Naive thymus-derived CD8-positive, alpha-beta T cell (primary cell): ENCODE measurements at places on chromosomes 12 and 14. TPM values are rescaled to one million over a fixed set of nuclear protein-coding genes. Genes with fewer than 3 reads are reported as not detected.

- no peak for DNase-seq
Observed at GRCh38 chr12:79317179-79317847, 373.5 kb downstream of the PAWR start.

MGST1 gene
- not detected for total RNA-seq

- no peak for DNase-seq
Observed at GRCh38 chr14:46137786-46138185, 513.8 kb downstream of the RPL10L start.

DNA sequence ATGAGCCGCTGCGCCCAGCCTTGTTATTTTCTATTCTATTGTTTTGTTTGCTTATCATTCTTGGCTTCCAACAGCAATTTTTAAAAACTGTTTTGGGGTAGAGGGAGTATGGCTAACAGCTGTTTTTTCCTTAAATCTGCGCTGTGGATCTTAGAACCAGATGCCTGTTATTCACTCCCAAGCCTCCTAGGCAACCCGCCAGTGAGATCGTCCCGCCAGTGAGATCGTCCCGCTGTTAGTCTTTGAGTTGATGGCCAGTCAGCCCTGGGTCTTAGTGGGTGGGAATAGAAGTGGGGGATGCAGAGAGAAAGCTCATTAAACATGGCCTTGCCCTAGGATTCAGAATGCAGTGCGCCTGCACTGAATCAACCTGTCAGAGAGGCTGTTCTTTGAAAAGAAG lies 67.3 kb upstream of the BICD1 start:
- DNase-seq: no peak

RTL1 gene
- total RNA-seq: not detected

NPC2 gene
- 40.9 TPM for total RNA-seq

DNA sequence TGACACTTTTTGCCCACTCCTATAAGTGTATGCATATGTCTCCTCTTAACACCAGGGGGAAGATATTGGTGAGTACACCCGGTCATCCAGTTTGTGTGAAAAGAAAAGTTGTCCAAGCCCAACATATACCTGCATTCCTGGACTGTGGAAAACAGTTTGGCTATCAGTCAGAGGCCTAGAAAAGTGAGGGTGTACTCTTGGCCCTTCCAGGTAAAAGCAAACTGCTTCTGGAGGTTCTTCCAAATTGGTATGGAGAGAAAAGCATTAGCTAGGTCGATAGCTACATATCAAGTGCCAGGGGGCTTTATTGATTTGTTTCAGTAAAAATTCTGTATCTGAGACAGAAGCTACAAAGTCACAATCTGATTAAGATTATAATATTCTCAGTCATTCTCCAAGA lies 144.0 kb downstream of the SPTSSA start:
- no peak for DNase-seq

AGAP2 gene
- 54.4 TPM for total RNA-seq

GRCh38 chr12:818733-819132 lies 66.4 kb downstream of the WNK1 start:
- DNase-seq: no peak

GRCh38 chr12:53676656-53677015 lies 753 bp upstream of the ATP5MC2 start:
- no peak for DNase-seq

HCAR2 gene
- total RNA-seq: not detected
